ENCODE measurements at places on chromosomes 7 and 10.

GRCh38 chr7:11290863-11291262 is 317.2 kb downstream of the PHF14 start:
- no peak for DNase-seq

DNA sequence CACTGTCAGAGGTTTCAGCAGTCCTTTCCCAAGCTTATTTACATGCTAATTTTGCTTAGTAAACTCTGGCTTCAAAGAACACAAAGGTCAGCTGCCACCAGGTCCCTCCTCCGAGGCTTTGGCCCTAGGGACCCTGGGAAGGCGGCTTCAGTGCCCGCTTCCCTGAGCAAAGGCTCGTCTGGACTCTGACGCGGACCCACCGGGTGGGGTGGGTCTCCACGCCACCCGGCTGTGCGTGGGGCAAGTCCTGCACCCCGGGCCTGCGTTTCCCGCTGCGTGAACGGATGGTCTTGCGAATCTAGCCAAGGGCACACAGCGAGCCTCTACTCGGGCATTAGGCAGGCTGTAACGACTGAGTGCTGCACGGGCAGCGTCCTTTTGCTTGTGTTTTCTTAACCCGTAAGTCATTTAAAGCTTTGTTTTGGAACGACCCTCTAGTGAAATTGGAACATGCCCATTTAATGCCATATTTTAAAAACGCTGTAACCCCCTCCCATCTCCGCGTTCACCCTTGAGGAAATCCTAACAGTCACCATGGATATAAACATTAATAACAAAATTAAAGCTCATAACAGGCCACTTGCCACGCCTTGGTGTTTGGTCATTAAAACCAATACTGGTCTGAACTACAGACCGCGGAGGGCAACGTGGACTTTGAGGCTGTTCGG is 828 bp downstream of the BNIP3 start:
- DNase-seq, result no peak

- DNase-seq, result no peak
These were observed 34.6 kb downstream of the OAT start for GRCh38 chr10:124384172-124384571.

DNA sequence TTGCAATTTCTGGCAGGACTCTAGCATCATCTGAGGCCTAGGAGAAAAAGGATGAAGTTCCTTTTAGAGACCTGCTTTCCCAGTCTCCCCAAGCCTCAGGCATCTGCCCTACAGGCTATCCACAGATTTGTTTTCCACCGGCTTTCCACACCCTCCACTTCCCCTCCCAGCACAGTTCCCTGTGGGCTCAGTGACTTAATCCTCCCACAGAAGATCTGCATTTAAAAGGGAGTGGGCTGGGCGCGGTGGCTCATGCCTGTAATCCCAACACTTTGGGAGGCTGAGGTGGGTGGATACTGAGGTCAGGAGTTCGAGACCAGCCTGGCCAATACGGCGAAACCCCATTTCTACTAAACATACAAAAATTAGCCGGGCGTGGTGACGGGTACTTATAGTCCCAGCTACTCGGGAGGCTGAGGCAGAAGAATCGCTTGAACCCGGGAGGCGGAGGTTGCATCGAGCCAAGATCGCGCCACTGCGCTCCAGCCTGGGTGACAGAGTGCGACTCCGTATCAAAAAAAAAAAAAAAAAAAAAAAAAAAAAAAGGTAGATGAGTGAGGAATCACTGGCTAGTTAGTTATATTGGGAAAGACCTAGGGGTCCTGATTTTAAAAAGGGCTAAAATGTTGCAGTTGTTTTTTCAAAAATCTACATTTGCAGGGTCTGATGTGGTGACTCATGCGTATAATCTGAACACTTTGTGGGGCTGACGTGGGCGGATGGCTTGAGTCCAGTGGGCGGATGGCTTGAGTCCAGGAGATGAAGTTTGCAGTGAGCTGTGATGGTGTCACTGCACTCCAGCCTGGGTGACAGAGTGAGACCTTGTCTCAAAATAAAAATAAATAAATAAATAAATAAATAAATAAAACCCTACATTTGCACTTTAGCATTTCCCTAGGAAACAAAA is 119.5 kb downstream of the BAMBI start:
- no peak for DNase-seq

GRCh38 chr7:27098578-27099451 is 3.0 kb upstream of the HOXA1 start:
- no peak for DNase-seq

- no peak for DNase-seq
These were observed 342.3 kb upstream of the SEMA3D start for GRCh38 chr7:85529201-85529600.

DNA sequence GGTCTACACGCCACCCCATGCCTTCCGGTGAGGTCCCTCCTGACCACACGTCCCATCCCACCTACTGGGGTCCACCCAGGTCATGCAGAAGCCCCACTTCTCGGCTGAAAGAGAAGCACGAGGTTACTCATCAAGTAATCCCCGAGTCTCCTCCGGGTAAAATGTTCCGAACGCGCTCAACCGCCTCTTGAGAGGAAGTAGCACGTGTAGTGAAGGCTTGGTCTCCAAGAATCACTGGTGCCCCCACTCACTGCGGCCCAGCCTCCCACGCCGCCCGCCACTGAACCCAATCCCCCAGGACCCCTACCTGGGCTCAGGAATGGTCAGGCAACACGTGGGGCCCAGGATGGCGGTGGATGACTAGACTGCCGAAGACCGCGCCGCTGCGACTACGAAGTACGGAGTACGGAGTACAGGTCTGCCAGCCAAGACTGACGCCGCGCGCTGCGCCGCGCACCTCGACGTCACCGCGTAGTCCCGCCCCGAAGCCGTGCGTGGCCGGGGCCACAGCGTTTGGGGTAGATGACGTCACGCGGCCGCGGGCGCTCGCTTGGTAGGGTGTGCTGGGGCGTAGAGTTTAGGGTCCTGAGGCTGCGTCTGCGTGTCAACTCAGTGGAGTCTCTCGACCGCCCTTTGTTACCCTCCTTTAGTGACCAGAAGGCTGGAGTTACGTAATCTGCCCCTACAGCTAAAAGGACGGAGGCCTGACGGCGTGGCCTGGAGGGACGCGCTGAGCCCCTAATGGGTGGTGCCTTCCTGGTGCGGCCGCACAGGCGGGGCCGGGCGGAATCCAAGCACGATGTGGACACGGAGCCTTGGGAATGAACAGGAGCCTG is 7.6 kb upstream of the MYO1G start:
- peak; percentile 95 for DNase-seq
